ENCODE measurements at places on chromosomes 2 and 18. TPM values are rescaled to one million over a fixed set of nuclear protein-coding genes. Genes with fewer than 3 reads are reported as not detected.

The NOSTRIN gene
- not detected for total RNA-seq

DNA sequence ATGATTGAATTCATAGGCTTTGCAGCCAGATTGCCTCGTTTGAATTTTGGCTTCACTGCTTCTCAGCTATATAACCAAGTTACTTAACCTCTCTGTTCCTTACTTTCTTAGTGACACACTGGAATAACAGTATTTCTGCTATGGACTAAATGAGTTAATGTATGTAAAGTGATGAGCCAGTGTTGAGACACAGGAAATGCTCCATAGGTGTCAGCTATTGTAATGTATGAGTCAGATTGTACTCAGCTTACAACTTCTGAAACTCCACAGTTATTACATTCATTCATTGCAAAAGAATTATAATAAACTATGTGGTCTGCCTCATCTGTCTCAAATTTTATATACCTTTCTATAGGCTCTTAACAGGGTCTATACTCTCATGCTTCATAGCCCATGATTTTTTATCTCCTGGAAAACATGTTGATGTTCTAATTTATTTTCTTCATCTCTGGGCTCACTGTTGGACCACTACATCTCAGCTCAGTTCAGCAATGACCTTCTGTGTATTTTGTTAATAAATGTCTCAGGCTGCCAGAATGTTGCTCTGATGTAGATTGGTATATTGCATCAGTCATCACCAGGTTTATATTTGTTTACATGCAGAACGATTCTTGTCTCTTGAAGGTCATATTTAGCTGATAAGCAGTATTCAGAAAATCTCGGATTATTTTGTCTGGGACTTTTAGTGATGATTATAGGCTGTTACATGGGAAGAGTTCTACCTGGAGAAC lies 76.2 kb downstream of the MAP3K20 start:
- DNase-seq: no peak

DNA sequence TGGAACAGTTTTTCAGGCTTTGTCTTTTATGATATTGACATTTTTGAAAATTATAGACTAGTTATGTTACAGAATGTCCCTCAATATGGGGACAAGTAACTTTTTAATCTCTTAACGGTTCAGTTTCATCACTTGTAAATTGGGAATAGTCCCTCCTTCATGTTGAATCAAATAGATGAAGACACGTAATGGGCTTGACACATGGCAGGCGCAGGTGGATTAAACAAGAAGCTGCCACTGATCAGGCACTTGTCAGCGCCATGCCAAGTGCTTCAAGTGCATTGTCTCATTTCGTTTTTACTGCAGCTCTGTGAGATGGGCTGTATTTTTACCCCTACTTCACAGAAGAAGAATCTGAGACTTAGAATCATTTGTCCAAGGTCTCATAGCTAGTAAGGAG lies 9.5 kb upstream of the SMAD4 start:
- DNase-seq: no peak

DNA sequence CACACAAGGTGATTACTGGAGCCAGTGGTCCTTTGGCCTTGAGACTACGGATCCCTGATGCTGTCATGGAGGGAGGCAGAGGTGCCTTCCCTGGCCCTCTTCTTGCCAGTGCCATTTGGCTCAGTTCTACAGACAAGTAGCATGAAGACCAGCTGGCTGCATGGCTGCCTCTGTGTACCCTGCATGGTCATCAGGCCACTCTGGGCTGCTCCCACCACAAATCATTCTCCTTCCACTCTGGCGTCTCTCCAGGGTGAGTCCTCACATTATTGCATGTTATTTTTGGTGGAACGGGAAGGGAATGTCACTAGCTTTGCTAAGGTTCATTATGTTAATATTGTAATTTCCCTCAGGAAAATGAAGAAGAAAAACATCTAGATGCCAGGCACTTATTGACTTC lies 229.8 kb downstream of the VAPA start:
- no peak for DNase-seq

DNA sequence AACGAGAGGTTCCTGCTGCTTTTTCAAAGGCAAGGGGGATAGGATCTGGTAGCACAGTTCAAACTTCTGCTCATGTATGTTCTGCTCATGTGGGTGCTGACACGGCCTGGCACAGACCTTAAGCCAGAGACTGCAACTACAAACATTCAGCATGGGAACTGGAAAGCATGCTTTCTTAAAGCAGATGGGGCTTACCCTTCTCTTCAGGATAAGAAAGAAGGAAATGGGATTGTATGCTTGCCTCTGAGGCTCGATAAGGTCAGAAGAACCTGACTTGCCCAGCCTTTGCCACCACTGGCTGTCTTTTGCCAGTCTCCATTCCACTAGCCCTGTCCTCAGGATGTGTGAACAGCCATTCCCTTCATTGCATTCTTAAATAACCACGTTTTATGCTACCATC lies 10.7 kb downstream of the DOCK10 start:
- no peak for DNase-seq

DNA sequence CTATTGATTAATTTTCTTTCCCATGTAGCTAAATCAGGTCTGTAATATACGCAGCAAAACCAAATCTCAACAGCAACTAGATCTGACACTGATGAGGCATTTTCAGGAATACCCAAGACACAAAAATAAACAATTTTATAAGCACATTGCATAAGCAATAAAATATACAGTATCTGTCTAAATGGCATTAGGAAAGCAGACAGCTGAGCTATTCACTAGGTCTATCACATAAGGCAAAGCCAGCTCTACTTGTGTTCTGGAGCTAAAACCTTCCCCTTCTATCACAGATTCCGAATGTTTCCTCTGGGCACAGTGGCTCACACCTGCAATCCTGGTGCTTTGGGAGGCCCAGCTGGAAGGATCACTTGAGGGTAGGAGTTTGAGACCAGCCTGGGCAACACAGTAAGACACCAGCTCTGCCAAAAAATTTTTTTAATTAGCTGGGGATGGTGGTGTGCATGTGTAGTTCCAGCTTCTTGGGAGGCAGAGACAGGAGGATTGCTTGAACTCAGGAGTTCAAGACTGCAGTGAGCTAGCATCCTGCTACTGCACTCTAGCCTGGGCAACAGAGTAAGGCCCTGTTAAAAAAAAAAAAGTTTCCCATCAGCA lies 21.1 kb downstream of the PTPN2 start:
- no peak for DNase-seq

Data from activated CD8-positive, alpha-beta memory T cell treated with anti-CD3 and anti-CD28 coated beads, Interleukin-2, amount 10 ng/mL, durations not matched to agents 7 days and 5 days (primary cell).